ENCODE measurements at places on chromosomes 4 and X.

DNA sequence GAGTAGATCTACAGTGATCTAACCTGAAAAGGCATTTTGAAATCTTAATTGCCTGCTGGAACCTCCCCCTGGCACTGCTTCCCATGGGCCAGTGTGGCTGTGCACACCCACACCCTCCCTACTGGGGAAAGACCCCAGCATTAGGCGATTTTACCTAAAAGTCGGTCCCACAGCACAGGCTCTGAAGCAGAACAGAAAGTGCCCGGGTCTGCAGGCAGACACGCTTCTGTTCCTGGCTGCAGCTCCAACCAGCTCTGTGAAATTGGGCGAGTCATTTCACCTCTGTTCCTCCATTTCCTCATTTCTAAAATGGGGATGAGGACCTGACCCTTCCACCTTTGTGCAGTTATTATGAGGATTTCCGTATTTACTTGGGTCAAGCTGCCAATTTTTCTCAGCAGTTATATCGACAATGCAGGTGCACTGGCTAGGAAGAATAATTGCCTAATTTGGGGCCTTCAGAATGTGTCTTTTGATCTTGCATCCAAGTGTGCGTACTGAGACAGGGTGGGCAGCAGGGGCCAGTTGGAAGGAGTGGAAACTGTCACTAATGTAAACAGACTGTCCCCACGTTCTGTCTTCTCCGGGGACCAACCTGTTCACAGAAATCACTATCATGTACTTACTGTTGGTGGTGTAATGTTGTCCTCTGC lies 7.1 kb downstream of the KLF3 start:
- no peak for DNase-seq

GRCh38 chrX:17805120-17805519 lies 56.0 kb downstream of the RAI2 start:
- DNase-seq = no peak

- DNase-seq = peak; percentile 51
Observed at GRCh38 chr4:77618383-77619241, 13.0 kb downstream of the CXCL13 start.

DNA sequence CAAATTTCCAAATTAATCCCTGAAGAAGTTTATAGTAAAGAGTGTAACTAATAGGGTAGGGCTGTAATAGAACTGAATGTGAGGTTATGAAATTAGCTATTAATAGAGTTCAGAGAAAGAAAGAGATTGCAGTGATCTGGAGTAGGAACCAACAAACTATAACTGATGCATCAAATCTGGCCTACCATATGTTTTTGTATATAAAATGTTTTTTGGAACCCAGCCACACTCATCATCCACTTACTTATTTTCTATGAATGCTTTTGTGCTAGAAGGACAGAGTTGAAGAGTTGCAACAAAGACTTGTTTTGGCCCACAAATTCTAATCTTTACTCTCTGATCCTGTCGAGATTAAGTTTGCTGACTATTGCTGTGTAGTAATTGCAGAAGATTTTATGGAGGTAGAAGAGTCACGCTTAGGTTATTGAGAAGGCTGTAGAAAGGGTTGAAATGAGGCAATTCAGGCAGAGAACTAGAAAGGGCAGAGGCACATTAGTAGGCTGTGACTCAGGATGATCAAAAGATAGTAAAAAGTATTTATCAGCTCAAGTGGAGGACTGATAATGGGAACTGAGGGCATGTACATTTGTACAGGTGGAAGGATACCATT lies 298.7 kb upstream of the EMCN start:
- no peak for DNase-seq

DNA sequence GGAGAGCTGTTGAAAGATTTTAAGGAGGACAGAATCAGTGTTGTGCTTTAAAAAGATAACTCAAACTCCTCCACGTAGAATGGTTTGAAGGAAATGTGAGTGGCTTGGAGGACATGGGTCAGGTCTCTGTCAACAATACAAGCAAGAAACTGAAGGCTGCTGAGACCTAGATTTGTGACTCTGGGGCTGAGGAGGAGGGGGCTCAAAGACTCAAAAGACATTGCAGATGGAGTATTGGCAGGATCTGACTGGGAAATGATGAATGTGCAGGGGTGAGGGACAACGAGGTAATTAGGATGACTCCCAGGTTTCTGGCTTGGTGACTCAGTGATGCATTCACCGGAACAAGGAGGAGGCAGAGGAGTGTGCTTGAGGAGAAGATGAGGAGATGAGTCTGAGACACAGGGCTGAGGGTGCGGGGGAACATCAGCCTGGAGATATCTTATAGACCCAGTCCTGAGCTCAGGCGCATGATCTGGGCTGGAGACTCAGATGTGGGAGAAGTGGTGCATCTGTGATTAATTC lies 3.3 kb upstream of the RPS4X start:
- no peak for DNase-seq
